ENCODE measurements at places on chromosomes 1 and 21.

GRCh38 chr1:25474439-25475047 is 43.8 kb downstream of the MACO1 start:
- DNase-seq, result no peak

- DNase-seq, result no peak
Measured at GRCh38 chr1:224736619-224737352, 120.7 kb downstream of the CNIH3 start.

DNA sequence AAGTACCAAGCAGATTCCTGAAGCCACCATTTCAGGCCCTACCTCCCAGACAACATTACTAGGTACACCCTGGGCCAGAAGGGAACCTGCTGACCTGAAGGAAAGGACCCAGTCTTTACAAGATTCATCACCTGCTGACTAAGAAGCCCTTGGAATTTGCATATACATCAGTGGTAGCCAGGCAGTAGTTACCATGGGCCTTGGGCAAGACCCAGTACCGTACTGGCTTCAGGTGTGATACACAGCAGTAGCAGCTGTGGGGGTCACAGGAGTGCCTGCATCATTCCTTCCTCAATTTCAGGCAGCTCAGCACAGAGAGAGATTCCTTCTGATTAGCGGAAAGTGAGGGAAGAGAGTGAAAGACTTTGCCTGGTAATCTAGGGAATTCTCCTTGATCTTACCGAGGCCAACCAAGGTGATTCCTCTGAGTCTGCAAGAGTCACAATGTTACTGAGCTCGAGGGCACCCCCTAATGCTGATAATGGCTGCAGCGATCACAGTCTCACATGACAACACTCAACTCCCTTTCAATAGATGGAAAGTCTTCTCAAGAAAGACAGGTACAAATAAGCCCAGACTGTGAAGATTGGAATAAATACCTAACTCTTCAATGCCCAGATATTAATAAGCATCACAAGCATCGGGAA is 22.0 kb upstream of the UHMK1 start:
- DNase-seq, result no peak

- no peak for DNase-seq
Measured at GRCh38 chr1:210378736-210379135, 50.0 kb downstream of the HHAT start.

- DNase-seq, result no peak
Measured at GRCh38 chr1:206419250-206419649, 51.0 kb upstream of the IKBKE start.

DNA sequence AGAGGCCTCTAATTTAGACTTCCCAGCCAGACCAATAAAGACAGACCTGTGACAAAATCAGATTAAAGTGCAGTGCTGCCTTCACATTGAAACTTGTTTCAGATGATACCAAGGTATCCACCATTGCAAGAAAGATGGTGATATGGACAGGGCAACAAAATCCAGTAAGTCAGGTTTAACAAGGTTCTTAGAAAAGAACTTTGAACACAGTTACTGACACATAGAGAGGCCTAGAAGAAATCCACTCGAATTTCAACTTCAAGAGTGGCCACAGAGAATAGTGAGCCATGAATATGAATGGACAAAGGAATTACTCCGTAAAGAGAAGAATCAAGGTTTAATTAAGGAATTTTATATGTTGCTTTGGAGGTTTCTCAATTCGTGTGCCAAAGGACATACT is 230.4 kb downstream of the KCNT2 start:
- no peak for DNase-seq

- DNase-seq, result no peak
Measured at GRCh38 chr1:19717467-19717866, 52.8 kb downstream of the HTR6 start.

GRCh38 chr21:45110873-45111624 is 36.7 kb downstream of the ADARB1 start:
- no peak for DNase-seq

DNA sequence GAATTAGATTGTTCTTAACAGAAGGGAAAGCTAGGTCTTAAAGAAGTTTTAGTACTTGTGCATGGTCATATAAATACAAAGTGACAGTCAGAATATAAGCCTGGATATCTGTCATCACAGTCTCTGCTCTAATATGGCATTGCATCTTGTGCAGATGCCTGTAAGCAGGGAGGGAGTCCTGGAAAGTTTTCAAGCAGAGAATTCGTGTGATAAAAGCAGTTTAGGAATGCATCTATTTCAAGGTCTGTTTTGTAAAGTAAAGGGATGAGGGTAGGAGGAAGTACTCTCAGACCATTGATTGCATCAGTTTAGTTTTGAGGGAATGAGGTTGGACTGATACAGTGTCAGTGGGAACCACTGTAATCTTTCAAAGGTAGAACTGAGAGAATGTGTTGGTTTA is 30.6 kb downstream of the IARS2 start:
- no peak for DNase-seq

- DNase-seq, result no peak
Measured at GRCh38 chr1:2927393-2928360, 93.6 kb upstream of the ACTRT2 start.

DNA sequence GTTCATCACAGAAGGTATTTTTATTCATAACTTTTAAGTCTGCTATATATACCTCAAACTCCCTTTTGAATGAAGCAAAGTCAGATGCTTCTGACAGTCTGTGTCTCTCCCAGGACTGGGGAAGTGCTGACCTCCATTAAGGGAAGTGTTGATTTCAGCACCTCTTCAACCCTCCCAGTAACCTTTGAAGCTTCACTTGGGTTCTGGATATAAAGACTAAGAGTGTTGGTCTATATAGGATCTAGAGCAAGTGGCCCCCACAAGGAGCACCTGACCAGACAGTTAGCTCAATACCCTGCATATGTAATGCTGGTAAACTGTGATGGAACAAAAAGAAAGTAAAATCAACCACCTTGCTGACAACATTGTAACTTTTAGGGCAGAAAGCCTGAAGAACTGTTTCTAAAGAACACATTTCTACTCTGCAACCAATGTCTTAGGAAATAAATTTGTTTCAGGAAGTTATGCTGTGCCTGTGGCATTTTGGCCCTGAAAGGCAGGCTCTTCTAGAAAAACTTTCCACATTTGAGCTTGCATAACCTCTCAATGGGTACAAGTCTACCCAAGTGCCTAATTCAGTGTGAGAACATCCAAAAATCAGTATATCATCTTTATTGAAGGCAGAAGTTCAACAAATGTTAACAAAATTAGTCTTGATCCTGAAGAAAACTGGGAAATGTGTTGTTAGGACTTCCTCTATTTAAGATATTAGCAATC is 865 bp upstream of the PTPN22 start:
- DNase-seq, result no peak

DNA sequence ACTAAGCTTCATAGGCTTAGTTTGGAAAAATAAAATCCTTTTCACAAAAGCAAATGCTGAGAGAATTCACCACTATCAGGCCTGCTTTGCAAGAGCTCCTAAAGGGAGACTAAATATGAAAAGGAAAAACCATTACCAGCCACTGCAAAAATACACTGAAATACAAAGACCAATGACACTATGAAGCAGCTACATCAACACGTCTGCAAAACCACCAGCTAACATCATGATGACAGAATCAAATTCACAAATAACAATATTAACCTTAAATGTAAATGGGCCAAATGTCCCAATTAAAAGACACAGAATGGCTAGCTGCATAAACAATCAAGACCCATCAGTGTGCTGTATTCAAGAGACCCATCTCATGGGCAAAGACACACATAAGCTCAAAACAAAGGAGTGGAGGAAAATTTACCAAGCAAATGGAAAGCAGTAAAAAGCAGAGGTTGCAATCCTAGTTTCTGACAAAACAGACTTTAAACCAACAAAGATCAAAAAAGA is 28.8 kb downstream of the AKT3 start:
- no peak for DNase-seq
